NCI-H1436 (cell line): ENCODE measurements at places on chromosomes 2 and 18.
A peak's percentile ranks its signal among the peaks of the same experiment; 100 is the strongest.

DNA sequence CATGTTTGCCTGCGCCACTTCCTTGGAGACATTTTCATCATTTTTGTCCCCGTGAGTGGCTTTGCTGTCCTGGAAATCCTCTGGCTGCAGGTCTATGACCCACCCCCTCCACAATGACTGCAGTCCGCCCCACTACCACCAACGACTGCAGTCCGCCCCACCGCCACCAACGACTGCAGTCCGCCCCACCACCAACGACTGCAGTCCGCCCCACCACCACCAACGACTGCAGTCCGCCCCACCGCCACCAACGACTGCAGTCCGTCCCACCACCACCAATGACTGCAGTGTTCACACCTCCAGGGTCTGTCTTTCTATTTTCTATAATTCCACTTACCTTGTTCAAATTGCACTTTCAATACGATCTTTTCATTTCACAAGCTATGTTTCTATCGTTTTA is 820.7 kb upstream of the SALL3 start:
- no peak for DNase-seq

GRCh38 chr2:215841175-215841816 is 172.1 kb downstream of the MREG start:
- DNase-seq, result no peak

DNA sequence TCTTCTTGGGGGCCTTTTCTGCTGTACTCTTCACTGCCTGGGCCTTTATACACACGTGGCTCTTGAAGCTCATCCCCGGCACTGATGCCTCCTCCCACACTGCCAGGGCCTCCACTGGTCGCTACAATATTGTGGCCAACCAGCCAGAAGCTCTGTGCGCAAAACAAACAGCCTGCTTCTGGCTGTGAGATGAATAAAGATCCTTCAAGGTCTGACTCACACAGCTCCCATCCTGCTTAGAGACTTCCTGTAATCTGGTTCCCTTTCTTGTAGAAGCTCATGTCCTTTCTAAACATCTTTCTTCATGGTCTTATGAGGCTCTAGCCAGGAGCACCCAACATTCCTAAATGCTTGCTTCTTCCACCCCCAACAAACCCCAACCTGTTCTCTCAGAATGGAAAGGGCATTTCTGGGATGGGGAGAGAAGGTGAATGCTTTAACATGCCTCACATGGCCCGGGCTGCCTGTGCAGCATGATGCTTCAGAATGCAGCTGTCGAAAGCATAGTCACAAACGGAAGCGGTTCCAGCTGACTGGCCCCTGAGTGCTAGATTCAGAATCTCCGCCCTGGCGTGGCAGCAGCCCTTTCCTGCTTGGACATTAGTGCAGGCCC is 24.6 kb downstream of the NRP2 start:
- no peak for DNase-seq

GRCh38 chr2:15284614-15285013 is 276.5 kb downstream of the NBAS start:
- DNase-seq, result peak; percentile 64

- DNase-seq, result no peak
Observed at GRCh38 chr18:54532222-54532621, 58.8 kb upstream of the DYNAP start.

DNA sequence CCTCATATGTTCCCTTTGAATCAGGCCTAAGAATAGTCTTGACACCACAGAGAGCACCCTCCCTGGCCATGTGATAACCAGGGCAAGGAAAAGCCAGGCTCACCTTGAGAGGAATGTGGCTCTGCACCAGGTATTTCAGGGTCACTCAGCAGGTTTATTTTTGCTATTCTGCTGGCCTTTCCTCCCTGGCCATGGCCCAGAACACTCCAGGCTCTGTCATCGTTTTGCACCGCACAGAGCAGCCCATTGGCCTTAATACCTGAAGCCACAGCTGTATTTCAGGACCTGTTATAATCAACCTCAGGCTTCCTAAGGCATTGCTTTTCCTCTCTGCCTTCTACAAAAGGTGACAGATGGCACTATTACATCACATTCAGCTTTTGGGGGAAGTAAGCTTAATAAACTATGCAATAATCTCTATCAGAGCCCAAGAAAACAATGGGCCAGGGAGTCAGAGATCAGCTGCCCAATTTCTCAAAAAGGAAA is 668.3 kb downstream of the IRS1 start:
- no peak for DNase-seq
